ENCODE measurements at places on chromosomes 2 and 18. TPM values are rescaled to one million over a fixed set of nuclear protein-coding genes. Genes with fewer than 3 reads are reported as not detected.

DNA sequence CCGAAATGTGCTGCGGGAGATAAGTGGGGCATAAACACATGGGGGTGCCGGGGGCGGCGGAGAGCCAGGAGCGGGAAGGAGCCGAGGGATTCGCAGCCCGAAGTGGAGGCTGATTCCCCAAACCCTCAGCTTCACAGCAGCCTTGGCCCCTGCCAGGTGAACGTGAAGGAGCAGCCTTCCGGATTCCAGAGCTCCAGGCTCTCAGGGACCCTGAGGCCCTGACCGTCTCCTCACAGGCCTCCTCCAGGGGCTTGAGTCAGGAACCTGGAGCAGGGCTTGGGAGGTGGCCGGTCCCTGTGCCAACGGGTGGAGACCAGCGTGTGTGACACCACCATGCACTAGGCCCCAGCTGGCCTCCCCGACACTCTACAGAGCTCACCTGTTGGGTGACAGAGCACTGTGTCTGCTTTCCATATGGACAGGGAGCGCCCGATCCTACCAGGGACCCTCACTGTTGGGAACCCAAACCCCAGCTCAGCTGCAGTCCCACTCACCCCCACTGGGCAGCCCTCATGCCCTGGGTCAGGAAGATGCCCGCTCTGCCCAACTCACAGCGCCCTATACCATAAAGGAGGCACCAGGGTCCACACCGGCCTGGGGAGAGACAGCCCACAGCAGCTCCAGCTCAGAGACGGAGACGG, 117.6 kb upstream of the OTOS start:
- H3K27me3 ChIP-seq: no peaks in the 10 kb centered on the region
- H3K36me3 ChIP-seq: no peaks in the 10 kb centered on the region
- no peak overlapping the region for H3K27ac ChIP-seq
- H3K4me1 ChIP-seq: peaks cover 16% of the 10 kb centered on the region

DNA sequence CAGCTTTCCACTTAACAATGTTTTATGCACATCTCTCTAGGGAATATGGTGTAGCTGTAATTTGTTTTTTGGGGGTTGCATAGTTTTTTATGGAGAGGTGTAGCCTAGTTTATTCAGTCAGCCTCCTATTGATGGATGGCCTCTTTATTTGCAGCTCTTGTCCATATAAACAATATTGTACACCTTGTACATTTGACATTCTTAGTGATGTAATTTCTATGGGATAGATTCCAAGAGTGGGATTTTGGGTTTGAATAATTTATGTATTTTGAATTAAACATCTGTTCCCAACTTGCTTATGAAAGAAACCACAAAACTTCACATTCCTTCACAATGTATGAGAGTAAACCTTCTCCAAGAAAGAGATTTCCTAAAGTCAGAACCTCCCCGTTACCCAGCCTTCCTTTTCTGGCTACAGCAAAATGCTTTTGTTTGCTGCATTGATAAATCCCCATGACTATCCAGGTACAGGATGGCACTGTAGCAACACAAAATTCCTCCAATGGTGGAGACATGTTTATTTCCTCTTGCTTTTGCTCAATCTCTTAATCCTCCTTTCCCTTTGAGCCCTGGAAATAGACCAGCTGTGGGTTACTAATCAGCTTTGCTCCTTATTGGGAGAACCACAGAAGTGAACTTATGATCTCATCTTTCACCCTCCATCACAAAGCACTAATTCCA, 58.4 kb upstream of the GALR1 start:
- H3K27ac ChIP-seq: no peak overlapping the region
- no peak overlapping the region for H3K4me3 ChIP-seq
- H3K27me3 ChIP-seq: no peaks in the 10 kb centered on the region

GRCh38 chr2:237388036-237388435, 25.9 kb downstream of the COL6A3 start:
- H3K4me1 ChIP-seq: peaks cover 6% of the 10 kb centered on the region
- no peak for DNase-seq
- H3K4me3 ChIP-seq: no peak overlapping the region
- H3K36me3 ChIP-seq: no peaks in the 10 kb centered on the region

FAM124B gene
- not detected for total RNA-seq

TMX3 gene
- 88.7 TPM for total RNA-seq

DNA sequence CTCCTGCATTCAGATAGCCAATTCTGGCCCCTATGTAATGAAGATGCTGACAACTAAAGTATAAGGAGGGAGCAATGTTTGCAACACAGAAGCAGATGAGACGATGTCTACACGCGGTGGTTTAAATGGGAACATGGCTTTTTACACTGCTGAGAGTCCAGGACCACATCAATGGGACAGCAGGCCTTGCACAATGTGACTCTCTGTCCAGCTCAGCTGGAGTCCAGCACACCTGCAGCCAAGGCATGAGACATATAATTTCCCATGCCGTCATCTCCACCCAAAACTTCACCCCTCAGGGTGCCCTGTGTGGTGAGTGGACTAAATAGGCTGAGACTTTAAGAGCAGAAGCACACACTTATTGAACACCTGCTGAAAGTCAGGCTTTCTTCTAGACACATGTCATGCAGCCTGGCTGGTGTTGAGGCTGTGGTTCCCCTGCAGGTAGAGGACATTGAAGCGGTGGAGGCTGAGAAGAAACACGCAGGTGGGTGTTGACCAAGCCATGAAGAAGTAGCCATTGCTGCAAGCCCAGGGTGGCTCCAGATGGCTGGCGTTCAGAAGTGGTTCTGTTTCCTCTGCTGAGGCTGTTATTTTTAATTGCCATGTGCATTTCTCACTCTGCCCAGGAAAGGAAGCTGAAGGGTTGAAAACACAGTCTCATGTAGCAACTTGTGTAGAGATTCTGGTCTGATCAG, 345.6 kb downstream of the MYCN start:
- H3K27ac ChIP-seq: no peak overlapping the region
- H3K27me3 ChIP-seq: peaks cover 15% of the 10 kb centered on the region
- no peaks in the 10 kb centered on the region for H3K4me1 ChIP-seq

GRCh38 chr2:88190808-88191721, 20.9 kb downstream of the THNSL2 start:
- peak; percentile 67 for DNase-seq
- H3K36me3 ChIP-seq: no peaks in the 10 kb centered on the region
- no peak overlapping the region for H3K4me3 ChIP-seq
- no peaks in the 10 kb centered on the region for H3K27me3 ChIP-seq

DNA sequence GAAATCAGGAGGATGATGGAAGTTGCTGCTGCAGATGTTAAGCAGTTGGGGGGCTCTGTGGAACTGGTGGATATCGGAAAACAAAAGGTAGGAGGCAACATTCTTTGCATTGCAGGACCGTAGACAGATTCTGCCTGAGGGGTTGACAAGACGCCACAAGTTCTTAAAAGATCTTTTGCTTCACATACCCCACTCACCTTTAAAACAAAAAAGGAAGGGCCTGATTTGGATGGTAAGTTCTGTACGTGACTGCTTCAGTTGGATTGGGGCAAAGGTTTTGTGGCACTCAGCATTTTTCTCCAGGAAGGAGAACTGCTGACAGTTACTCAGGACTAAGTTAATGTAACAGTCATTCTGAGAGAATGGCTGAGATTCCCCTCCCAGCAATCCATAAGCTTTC, 5.2 kb downstream of the CNDP2 start:
- no peaks in the 10 kb centered on the region for H3K27me3 ChIP-seq
- peaks cover 54% of the 10 kb centered on the region for H3K36me3 ChIP-seq
- H3K4me3 ChIP-seq: no peak overlapping the region
- peak overlapping the region; percentile 81 for H3K27ac ChIP-seq
- peaks cover 22% of the 10 kb centered on the region for H3K4me1 ChIP-seq
- DNase-seq: no peak

DNA sequence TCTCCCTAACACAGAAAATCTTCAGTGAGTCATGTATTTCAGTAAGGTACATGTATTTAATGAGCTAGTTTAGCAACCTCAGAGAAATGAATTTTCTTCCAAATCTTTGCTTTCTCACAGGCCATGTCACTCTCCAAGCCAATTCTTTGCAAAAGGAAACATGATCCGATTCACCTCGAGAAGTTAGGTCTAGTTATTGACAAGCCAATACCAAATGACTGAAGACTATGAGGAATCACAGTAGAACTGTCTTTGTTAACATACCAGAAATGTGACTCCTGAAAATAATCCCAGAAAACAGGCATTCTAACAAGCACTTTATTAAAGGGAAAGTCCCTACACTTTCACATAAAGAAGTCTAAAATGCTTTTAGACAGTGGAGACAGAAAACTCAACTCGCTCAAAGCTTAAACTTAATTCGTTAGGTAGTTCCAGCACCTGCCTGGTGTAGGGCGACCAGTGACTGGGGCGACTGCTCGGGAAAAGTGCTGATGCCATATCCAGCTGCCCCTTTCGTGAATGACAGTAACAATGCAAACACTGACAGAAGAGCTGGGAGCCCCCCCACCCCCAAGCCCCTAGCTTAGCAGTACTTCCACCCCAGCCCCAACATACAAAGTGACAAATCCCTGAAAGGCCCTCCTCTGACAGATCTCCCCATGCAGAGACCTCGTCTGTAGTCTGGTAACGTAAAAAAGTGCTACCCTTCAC, 1.8 kb downstream of the MEMO1 start:
- H3K4me3 ChIP-seq: peak overlapping the region; percentile 86
- H3K36me3 ChIP-seq: no peaks in the 10 kb centered on the region
- H3K4me1 ChIP-seq: peaks cover 29% of the 10 kb centered on the region
- H3K27ac ChIP-seq: peak overlapping the region; percentile 46
- DNase-seq: peak; percentile 42
- no peaks in the 10 kb centered on the region for H3K27me3 ChIP-seq

- H3K4me3 ChIP-seq: no peak overlapping the region
- H3K4me1 ChIP-seq: peaks cover 8% of the 10 kb centered on the region
- no peaks in the 10 kb centered on the region for H3K27me3 ChIP-seq
These were observed 589 bp upstream of the DAW1 start for GRCh38 chr2:227870710-227871374.

DNA sequence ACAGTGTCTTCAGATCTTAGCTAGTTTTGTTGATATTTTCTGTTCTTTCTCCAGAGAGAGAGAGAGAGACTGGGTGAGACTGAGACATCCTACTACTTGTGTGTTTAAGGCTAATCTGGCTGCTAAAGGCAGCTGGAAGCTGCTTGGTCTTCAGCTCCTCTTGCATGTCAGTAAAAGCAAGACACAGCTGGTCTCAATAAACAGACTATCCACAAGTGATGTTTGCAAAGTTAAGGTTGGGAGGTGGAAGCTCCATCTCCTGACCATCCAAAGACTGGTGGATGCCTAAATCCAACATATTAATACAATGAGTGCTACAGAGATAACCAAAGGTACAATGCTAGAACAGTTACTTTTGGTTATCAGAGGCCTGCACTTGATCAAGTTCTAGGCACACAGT, 17.8 kb downstream of the ERFE start:
- DNase-seq: no peak
- H3K27me3 ChIP-seq: no peaks in the 10 kb centered on the region
- no peak overlapping the region for H3K27ac ChIP-seq
- peaks cover 98% of the 10 kb centered on the region for H3K36me3 ChIP-seq

- DNase-seq: peak; percentile 71
- no peak overlapping the region for H3K27ac ChIP-seq
- no peaks in the 10 kb centered on the region for H3K36me3 ChIP-seq
- no peaks in the 10 kb centered on the region for H3K4me1 ChIP-seq
- H3K27me3 ChIP-seq: no peaks in the 10 kb centered on the region
These were observed 35.1 kb upstream of the RASGRP3 start for GRCh38 chr2:33441235-33441810.

GRCh38 chr2:8567469-8568260, 114.2 kb upstream of the ID2 start:
- no peak overlapping the region for H3K4me3 ChIP-seq
- no peak overlapping the region for H3K27ac ChIP-seq
- no peaks in the 10 kb centered on the region for H3K4me1 ChIP-seq
- DNase-seq: no peak
- no peaks in the 10 kb centered on the region for H3K27me3 ChIP-seq

METAP1D gene
- total RNA-seq: 9.3 TPM

- peaks cover 3% of the 10 kb centered on the region for H3K27me3 ChIP-seq
- no peaks in the 10 kb centered on the region for H3K4me1 ChIP-seq
- no peak overlapping the region for H3K4me3 ChIP-seq
- DNase-seq: no peak
- H3K27ac ChIP-seq: no peak overlapping the region
These were observed 138.1 kb downstream of the TWIST2 start for GRCh38 chr2:238985931-238986446.

LRRC30 gene
- not detected for total RNA-seq

RBKS gene
- total RNA-seq: 9.9 TPM

DNA sequence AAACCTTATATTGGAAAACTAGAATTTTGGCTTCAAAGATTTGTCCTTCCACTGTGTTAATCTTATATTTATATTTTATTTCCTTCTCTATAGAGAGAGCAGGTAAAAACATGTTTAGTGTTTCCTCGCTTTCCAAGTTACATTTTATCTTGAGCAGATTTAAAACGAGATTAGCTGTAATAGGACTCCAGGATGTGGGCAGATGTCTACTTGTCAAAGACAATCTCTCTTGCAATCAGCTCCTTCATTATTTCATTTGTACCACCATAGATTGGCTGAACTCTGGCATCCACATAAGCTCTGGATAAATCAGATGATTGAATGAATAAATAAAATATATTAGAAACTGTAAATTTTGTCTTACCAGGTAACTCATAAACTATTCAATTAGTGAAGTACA, 17.5 kb upstream of the KANSL1L start:
- H3K27me3 ChIP-seq: no peaks in the 10 kb centered on the region
- H3K27ac ChIP-seq: no peak overlapping the region
- no peak for DNase-seq
- no peaks in the 10 kb centered on the region for H3K36me3 ChIP-seq

GRCh38 chr18:59742325-59743111, 45.3 kb upstream of the CCBE1 start:
- H3K36me3 ChIP-seq: no peaks in the 10 kb centered on the region
- H3K27ac ChIP-seq: no peak overlapping the region
- no peak overlapping the region for H3K4me3 ChIP-seq
- H3K4me1 ChIP-seq: peaks cover 18% of the 10 kb centered on the region
- DNase-seq: no peak
- no peaks in the 10 kb centered on the region for H3K27me3 ChIP-seq

GRCh38 chr2:69916106-69916505, 1.2 kb downstream of the MXD1 start:
- H3K4me3 ChIP-seq: peak overlapping the region; percentile 78
- peak overlapping the region; percentile 39 for H3K27ac ChIP-seq
- H3K27me3 ChIP-seq: no peaks in the 10 kb centered on the region
- H3K36me3 ChIP-seq: peaks cover 33% of the 10 kb centered on the region
- peaks cover 24% of the 10 kb centered on the region for H3K4me1 ChIP-seq

IL1R1 gene
- 5.2 TPM for total RNA-seq

DNA sequence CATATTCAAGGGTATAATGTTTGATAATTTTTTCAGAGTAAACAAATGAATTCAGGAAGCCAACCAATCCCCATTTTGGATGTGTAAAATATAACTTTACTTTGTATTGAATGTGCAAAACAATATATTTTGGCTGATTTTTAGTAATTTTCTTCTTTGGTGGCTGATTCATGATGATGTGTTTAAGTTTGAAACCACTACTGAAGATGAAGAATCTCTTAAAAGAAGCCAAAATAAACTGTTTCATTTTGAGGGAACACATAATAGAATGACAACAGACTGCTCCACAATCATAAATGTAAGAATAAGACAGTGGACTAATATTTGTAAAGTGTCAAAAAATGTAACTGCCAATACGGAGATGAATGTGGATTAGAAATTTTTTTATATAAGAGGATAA, 52.5 kb upstream of the TRIM43 start:
- H3K36me3 ChIP-seq: no peaks in the 10 kb centered on the region
- peaks cover 6% of the 10 kb centered on the region for H3K4me1 ChIP-seq
- H3K27me3 ChIP-seq: peaks cover 56% of the 10 kb centered on the region
- H3K4me3 ChIP-seq: no peak overlapping the region
- DNase-seq: no peak

- no peaks in the 10 kb centered on the region for H3K27me3 ChIP-seq
- H3K4me1 ChIP-seq: no peaks in the 10 kb centered on the region
- no peak overlapping the region for H3K4me3 ChIP-seq
These were observed 17.4 kb downstream of the TPGS2 start for GRCh38 chr18:36811430-36811829.
